Hematopoietic multipotent progenitor cell (in vitro differentiated cells): ENCODE measurements at places on chromosomes 2 and 18. TPM values are rescaled to one million over a fixed set of nuclear protein-coding genes. Genes with fewer than 3 reads are reported as not detected.

The DAPL1 gene
- not detected for total RNA-seq

The GALR1 gene
- total RNA-seq = under 0.01 TPM

The TRIB2 gene
- total RNA-seq = 42.3 TPM

The OR6B2 gene
- not detected for total RNA-seq

The ZNF892 gene
- total RNA-seq = 4.8 TPM

The SEMA4F gene
- 4.8 TPM for total RNA-seq

The SULT1C2 gene
- total RNA-seq = under 0.01 TPM

The MRPL33 gene
- total RNA-seq = 9.2 TPM

The NCL gene
- total RNA-seq = 158 TPM

- no peak for DNase-seq
Observed at GRCh38 chr2:142603759-142604158, 273.7 kb upstream of the KYNU start.

DNA sequence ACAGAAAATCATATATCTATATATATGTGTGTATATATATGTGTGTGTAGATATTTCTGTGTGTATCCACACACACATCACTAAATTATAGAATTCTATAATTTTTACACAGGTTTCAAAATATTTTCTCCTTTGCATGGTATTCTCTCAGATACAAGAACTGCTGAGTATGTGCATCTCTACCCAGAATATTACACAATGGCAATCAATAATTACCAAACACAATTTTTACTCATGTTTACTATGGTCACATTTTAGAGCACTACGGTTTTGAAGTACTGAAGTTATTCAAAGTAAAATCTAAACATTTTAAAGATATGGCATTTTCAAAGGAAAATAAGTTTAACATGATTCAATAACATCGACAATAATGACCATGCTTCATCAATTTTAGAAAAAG, 258.5 kb downstream of the PAX3 start:
- DNase-seq = no peak

GRCh38 chr2:189631849-189632248, 29.4 kb upstream of the ASNSD1 start:
- DNase-seq = no peak

DNA sequence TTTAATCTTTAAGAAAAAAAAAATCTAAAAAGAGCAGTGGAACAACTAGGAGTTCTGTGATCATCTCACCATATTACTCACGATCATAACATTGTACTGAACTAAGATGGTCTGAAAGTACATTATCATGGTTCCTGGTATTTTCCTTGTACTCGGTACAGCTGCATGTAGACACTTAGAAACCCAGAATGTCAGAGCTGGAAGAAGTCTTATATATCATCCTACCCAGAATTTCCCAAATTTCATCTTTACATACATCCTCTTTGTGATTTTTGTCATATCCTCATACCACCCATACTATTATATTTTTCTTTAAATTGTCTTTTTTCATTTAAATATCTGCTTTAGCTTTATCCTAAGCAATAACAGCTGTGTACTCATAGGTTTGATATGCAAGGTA, 12.4 kb upstream of the ST3GAL5 start:
- no peak for DNase-seq

DNA sequence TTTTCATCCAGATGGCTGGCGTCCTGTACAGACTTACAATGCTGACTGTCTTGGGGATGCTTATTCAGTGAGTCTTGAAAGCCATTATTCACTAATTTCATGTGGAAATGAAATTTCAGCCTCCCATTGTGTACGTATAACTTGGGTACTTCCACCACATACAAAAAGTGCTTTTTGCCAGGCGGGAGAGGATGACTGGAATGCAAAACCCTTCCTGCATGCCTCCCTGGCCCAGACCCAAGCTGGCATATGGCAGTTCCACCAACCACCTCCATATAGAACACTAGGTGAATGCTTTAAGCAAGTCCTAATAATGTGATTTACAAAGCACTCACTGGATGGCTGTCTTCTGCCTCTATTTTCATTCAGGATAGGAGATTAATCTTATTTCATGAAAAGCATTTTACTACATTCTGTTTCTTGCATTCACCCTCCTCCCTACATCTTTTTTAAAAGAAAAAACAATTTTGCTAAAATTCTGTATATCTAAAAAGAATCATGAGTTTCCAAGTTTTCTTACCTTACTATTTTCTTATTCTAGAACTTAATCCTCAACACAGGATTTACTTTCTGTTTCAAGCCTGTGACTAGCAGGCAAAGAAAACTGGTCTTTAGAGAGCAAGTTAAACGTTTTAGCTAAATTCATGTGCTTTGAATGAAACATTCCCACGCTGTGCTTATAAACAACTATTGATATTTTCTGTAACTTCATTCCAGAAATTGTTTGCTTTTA, 327.6 kb downstream of the NCKAP5 start:
- no peak for DNase-seq

- no peak for DNase-seq
Observed at GRCh38 chr2:102601730-102602129, 17.6 kb upstream of the SLC9A2 start.

DNA sequence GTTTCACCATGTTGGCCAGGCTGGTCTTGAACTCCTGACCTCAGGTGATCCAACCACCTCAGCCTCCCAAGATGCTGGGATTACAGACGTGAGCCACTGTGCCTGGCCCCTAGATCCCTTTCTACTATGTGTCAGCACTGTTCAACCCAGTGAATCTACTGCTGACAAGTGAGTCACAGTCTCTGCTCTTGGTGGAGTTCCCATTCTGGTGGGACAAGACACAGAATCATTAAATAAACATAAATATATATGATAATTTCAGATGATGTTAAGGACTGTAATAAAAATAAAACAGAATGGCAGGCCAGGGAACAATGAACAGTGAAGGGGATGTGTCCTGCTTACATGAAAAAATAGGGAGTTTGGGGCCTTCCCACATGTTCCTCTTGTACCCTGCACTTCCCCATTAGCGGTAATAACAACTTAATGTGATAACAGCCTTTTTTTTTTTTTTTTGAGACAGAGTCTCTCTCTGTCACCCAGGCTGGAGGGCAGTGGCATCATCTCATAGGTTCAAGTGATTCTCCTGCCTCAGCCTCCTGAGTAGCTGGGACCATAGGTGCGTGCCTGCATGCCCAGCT, 112.2 kb downstream of the CPO start:
- no peak for DNase-seq

DNA sequence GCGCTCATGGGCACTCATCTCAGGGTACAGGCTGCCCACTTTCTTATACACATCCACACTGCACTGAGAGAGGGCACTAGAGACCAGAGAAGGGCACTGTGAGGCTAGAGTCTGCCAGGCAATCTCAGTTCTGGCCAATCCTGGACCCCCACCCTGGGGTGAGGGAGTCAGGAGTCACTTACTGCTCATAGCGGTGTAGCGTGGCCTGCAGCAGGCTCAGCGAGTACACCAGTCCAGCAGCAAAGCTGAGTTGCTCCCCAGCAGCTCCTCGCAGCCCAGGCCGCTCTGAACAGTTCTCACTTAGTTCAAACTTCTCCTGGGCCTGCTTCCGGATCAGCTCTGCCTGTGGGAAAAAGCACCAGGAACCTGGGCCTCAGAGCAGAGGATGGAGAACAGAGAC, 12.3 kb downstream of the DCTN1 start:
- DNase-seq = no peak

DNA sequence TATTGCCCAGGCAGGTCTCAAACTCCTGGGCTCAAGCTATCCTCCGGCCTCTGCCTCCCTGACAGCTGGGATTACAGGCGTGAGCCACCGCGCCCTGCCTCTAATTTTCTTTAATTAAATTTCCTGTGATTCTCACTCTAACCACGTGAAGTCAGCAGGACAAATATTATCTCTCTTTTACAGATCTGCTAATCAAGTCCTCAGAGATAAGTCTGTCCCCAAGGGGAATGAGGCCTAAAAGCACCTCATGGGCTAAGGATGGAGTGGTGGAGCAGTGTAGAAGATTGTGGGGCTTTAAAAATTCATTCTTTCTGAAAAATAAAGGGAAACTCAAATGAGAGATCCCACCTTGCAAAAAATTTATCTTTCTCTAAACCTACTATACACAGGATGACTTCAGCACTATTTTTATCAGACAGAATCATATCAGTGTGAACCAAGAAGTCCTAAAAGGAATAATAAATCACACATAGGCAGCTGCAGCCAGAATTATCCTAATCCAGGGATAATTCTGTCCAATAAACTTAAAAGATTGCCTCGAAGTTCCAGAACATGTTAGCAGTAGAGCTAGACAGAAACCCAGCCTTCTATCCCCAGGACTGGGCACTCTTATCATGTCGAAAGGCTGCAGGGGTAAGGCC, 38.3 kb upstream of the BMPR2 start:
- DNase-seq = no peak

DNA sequence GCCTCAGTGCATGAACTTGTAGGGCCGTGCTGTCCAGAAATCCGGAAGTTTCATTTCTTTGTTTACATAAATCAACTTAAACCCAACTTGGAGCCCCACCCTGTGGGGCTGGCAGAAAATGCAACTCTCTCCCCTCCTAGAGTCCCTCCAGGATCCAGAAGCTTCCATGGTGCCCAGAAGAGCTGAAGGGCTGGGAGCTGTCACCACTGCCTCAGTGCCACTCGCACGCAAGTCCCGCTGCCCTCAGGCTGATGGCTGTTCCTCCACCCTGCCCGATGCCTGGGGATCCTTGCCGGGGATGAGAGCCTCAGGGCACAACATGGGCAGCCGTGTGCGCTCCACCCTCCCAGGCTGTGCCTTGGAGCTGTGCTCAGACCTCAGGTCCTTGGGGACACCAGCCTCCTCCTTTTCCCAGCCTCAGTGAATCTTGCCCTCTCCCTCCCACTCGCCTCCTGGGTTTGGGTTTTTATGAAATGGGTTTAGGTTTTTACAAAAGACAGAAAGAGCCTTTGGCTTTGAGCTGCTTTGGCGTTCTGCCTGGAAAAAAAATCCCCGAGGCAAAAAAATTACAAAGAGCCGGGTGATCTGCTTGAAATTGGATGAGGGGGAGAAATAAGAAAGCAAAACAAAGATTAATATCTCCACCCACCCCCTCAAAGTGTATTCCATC, 155.2 kb downstream of the TWIST2 start:
- DNase-seq = no peak

DNA sequence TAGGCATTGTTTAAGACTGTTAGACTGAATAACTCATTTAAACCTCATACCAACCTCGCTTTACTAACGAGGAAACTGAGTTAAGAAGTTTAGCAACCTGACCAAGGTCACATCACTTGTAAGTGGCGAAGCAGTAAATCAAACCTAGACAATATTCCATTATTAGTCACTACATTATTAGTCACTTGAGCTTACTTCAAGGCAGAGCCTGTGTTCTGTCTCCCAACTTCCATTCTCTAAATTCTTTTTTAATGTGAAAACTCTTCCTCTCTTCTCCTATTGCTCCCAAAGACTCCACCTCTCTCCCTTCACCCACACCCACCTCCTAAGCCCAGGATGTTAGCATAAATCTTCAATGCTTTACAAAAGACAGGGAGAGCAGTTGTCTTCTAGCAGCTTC, 156.5 kb downstream of the ARL6IP6 start:
- DNase-seq = no peak

GRCh38 chr2:224106794-224107193, 67.7 kb upstream of the SERPINE2 start:
- DNase-seq = no peak

- no peak for DNase-seq
Observed at GRCh38 chr2:181046833-181047232, 66.4 kb downstream of the UBE2E3 start.

GRCh38 chr2:129565551-129566109, 413.8 kb upstream of the RAB6C start:
- DNase-seq = no peak

- DNase-seq = no peak
Observed at GRCh38 chr2:30354621-30355020, 92.4 kb upstream of the LCLAT1 start.

GRCh38 chr2:43605851-43606250, 10.0 kb upstream of the THADA start:
- DNase-seq = no peak
